Nucleus accumbens (tissue), 56 donors: ENCODE measurements at places on chromosomes 5 and 9.

DNA sequence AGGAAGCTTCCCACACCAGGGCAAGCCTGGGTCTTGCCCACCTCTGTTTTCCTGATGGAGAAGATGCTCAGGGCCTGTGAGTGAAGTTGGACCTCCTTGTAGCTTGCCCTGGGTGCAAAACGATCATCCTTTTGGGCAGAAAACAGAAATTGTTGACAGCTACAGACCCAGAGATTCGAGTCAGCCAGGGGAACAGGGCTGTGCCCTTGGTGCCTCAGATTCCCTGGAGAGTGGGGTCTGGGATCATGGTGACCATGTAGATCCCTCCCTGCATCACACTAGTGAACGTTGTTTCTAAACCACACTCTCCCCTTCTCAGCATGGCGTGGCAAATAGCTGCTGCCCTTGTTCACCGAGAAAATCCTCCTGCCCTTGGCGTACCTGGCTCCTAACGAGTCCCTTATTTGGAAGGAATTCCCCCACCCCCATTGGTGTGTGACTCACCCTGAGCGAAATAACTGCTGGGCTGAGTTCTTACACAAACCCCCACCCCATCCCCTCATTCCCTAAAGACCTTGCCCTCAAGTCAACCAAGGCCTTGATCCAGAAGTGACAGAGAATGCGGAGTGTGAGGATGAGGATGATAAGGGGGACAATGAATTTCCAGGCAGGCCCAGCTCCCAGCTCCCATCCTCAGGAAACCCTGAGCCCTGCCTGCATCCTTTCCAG is 1.1 kb upstream of the DCANP1 start:
- no peak for DNase-seq

DNA sequence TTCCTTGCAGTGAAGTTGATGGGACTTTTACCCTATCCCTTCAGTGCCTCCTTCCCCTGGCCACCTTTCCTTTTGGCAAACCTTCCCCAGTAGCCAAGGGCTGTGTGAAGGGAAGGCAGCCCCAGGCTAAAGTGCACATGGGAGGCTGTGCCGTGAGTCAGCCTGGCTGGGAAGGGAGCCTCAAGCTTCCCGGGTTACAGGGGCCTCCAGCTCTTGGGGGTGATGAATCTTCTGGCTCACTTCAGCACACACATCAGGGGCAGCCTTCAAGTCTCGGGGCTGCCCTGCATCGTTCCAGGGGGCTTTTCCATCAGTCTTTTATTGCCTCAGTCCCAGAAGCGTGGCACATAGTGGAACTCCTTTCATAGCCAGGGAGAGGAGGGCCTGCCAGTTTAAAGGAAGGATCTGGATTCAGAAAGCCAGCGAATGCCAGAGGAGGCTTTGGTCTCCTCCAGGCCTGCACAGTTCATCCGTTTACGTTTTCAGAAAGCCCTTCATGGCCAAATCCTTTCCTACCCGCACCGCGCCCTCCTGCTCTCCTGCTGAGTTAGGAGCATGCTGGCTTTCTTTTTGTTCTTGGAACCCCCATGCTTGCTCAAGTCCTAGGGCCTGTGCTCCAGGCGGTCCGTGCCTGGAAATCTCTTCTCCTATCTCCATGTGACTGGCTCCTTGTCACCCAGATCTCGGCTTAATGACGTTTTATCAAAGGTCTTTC is 134.8 kb upstream of the KLF4 start:
- no peak for DNase-seq

- no peak for DNase-seq
Observed at GRCh38 chr9:118306801-118307200, 602.6 kb downstream of the TLR4 start.

GRCh38 chr5:77630114-77630680 is 8.3 kb downstream of the OTP start:
- DNase-seq = no peak

DNA sequence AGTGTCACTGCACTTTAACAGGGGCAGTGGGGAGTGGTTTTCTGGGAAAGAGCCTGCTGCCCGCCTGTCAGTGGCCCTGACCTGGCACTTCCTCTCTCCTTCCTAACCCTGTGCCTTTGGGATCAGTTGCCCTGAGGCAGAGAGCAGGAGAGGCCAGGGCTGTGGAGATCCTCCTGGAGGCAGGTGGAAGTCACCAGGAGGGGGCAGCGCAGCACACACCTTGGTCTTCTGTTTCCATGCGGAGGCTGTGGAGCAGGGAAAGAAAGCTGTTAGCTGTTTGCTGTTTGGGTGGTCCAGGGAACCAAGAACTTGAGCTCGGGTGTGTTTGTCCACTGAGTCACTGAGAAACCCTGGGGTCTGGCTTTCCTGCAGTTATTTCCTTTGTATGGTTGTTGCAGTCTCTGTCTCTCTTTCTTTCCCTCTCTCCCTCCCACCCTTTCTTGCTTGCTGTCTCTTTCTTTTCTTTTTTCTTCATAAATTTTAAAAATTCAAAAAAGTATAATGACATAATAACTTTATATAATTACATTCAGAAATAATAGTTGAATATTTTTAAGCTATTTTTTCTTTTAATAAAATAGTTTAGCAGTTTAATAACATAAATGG is 28.1 kb downstream of the NTRK2 start:
- no peak for DNase-seq

DNA sequence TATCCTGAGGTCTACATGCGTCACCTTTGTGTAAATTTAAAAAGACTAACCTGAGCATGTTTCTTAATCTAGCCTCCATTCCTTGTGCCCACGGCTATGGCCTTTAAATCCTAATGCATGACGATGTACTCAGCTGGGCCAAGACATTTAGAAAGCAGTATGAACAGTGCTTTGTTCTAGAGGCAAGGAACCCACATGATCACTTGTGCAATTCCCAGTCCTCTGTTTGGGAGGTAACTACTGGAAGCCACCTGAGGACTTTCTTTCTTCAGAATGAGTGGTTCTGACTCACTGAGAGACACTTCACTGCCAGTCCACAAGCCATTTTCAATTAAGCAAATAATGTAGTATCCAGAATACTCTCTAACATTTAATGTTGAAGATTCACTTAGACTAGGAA is 181.3 kb downstream of the RAB3C start:
- DNase-seq = no peak

- DNase-seq = no peak
Observed at GRCh38 chr9:33202552-33203201, 35.5 kb upstream of the B4GALT1 start.

DNA sequence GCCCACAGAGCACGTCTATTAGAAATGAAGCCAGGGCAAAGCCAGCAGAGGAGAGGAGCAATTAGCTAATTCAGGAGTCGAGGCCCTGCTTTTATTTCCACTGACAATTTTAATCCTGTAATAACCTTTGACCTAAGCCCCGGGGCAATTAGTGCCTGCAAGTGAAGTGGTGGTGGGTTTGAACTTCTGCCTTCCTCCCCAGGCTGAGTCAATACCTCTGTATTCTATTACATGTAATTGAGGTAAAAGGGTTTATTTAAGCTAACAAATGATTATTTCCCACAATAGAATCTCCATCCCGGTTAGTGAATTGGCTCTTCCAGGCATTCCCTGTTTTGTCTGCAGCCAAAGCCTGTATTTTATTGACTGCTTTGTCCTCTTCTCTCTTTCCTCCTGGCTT is 49.9 kb downstream of the FGF18 start:
- no peak for DNase-seq

GRCh38 chr9:94881023-94881422 is 154.5 kb downstream of the AOPEP start:
- DNase-seq = no peak

- DNase-seq = no peak
Observed at GRCh38 chr5:135439231-135440205, 7.6 kb downstream of the DCANP1 start.
